Fibroblast of lung (primary cell): ENCODE measurements at places on chromosomes 1 and 21. TPM values are rescaled to one million over a fixed set of nuclear protein-coding genes. Genes with fewer than 3 reads are reported as not detected.

DNA sequence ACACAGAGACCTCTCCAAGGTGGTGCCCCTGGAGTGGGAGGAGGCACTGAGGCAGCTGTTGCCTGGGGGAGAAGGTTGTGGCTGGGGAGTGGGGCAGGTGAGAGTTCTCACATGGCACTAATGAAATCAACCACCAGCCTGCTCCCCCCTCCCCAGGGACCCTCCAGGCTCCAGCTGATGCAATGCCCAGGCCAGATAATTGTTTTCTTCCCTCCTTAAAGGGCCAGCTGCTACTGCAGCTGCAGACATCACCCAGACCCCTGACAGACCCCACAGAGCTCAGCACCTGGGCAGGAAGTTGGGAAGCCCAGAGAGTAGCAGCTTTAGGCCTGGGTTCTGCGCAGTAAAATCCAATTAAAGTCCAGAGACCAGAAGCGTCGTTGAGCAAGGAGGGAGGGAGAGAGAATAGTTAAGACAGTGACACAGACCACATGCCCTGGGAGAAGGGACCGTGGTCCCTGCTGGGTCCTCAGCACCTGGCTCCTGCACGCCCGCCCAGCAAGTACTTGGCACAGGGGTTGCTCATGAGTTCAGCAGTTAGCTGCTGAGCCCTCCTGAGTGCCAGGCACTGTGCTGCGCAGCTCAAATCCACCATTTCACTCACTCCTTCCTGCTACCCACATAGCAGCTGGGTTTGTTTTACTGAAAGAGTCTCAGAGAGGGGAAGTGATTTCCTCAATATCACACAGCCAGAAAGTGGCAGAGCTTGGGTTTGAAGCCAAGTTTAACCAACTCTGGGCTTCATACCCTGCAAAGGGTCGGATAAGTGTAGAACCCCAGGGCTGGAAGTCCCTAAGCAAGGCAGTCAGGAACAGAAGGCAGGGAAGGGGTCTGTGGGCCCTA is 1.9 kb downstream of the RIMS3 start:
- peaks cover 28% of the 10 kb centered on the region for H3K27me3 ChIP-seq
- DNase-seq = no peak
- no peak overlapping the region for H3K27ac ChIP-seq
- no peak overlapping the region for H3K4me3 ChIP-seq
- no peaks in the 10 kb centered on the region for H3K36me3 ChIP-seq

Gene PLA2G2F
- not detected in 2 replicates for total RNA-seq

DNA sequence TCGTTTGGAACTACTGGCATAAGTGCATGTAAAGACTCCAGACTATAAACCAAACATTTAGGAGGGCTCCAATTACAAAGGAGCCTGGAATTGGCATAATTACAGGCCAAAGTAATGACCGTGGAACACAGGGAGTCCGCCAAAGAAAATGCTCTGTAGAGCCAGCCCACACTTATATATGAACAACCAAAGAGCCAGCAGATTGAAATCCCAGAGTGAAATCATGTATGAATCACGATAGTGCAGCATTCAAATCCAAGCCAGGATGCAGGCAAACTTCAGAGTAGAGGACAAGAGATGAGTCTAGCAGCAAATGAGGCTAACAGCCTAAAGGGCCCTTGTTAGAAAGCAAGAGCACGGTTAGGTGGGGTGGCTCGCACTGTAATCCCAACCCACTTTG is 13.1 kb downstream of the VPS26C start:
- no peak overlapping the region for H3K4me3 ChIP-seq
- peaks cover 2% of the 10 kb centered on the region for H3K36me3 ChIP-seq
- no peak overlapping the region for H3K27ac ChIP-seq
- DNase-seq = peak; percentile 27
- no peaks in the 10 kb centered on the region for H3K27me3 ChIP-seq

Gene FALEC
- 0.83 and 1.0 TPM in 2 replicates for total RNA-seq

Gene ADAM30
- not detected in 2 replicates for total RNA-seq

Gene RAB42
- total RNA-seq = 4.1 and 5.8 TPM in 2 replicates
